Hepatocyte (in vitro differentiated cells): ENCODE measurements at places on chromosomes 6 and 20.

- DNase-seq: no peak
These were observed 314.2 kb downstream of the LAMA2 start for GRCh38 chr6:129197154-129197553.

DNA sequence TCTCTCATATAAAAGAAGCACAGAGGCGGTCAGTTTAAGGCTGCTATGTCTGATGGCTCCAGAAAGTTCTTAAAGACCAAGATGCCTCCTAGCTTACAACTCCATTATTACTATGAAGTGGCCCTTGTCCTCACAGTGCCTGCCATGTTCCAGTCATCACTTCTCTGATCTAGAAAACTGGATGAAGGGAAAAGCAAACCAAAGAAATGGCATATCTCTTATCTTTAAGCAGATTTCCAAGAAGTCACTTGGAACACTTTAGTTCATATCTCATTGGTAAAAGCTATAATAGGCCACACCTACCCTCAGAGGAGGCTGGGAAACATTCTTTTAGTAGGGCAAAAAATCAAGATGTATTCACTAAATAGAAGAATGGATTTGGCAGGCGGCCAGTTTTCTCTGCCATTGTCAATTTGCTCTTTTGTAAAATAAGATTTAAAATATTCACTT lies 289.6 kb downstream of the TBC1D7 start:
- no peak for DNase-seq

GRCh38 chr6:163309491-163310026 lies 105.0 kb upstream of the QKI start:
- no peak for DNase-seq

GRCh38 chr20:2206957-2207769 lies 88.6 kb upstream of the TGM3 start:
- peak; percentile 90 for DNase-seq

- DNase-seq: no peak
These were observed 4.4 kb downstream of the PNLDC1 start for GRCh38 chr6:159804504-159804903.
